CMK (cell line): ENCODE measurements at places on chromosomes 2 and 18.

- peak; percentile 22 for DNase-seq
Observed at GRCh38 chr18:8835521-8835953, 130.2 kb downstream of the MTCL1 start.

- DNase-seq: no peak
Observed at GRCh38 chr2:113024764-113025163, 19.5 kb downstream of the IL36A start.

DNA sequence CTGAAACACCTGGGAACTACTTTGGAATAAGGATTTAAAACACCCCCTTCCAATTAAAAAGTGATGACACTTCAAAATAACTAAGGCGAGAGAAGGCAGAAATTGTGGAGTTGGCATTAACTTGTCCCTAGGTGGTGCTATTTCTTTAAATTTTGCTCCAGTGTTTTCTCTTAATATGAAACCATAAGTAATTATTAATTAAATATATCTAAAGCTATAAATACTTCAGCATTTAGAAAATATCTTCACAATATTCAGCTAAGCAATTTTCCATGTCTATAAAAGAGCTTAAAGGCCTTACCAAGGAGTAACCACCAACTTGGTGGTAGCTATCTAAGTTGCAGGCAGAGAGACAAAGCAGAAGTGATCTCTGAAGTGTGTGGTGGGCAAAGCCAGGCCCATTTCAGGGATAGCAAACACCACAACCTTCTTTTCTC lies 186.8 kb upstream of the PGAP1 start:
- no peak for DNase-seq

DNA sequence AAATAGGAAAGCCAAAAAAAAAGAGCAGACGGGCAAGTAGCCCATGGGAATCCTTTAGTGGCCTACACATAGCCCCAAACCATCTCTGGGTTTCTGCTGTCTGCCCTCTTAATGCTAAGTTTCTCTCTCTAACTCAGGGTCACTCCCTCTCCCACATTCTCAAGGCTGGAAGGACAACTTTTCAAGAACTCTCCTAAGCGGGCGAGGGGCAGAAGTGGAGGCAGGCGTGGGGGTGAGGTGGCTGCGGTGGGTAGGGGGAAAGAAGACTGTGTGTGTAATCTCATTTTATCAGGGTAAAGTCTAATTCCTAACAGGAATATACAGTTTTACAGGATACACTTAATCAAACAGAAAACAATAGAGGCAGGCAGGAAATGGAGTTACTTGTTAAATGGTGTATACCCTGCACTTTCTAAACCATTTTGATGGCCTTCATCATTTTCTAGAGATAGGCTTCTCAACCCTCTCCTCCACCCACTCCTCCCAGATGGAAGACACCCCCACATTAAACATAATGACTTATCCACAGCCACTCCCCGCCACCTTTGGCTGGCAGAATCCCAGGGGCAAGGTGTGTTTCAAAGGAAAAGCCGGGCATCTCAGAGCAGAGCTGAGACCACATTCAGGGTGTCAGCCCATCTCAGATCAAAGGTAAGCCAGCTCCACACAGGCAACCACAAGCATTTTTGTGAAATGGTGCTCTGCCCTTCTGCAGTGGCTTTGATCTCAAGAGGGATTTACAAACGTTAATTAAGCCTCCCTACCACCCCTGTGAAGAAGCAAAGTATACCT lies 6.8 kb downstream of the SMAD7 start:
- no peak for DNase-seq

DNA sequence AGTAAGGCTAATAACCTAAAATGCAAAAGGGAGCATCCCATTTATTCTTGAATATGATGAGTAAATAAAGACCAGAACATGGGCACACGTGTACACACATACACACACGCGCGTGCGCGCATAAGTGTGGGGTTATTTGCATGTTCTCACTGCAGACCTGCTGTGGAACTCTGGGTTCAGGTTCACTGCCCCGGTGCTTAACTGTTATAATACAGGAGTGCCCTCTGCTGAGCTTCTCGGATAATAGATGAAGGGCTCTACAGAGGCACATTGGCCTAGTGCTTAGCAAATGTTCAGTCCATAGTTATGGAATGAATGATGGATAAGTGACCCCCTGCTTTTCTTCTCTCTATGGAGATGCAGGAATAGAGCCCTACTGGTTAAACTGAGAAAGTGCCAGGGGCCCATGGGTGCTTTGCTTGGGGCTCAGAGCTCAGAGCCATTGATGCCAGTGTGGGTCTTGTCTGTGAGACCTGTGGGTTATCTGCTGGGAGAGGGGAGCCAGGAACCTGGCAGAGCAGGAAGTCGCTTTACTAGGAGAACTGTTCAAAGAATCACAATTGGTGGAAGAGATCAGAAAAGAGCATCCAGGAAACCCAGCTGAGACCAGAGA lies 3.6 kb upstream of the ARL4C start:
- no peak for DNase-seq

- DNase-seq: no peak
Observed at GRCh38 chr2:13583609-13584008, 866.9 kb downstream of the TRIB2 start.

GRCh38 chr2:104430852-104431251 lies 423.1 kb upstream of the POU3F3 start:
- no peak for DNase-seq
